ENCODE measurements at places on chromosomes 1 and 21. TPM values are rescaled to one million over a fixed set of nuclear protein-coding genes. Genes with fewer than 3 reads are reported as not detected.
A peak's percentile ranks its signal among the peaks of the same experiment; 100 is the strongest.

DNA sequence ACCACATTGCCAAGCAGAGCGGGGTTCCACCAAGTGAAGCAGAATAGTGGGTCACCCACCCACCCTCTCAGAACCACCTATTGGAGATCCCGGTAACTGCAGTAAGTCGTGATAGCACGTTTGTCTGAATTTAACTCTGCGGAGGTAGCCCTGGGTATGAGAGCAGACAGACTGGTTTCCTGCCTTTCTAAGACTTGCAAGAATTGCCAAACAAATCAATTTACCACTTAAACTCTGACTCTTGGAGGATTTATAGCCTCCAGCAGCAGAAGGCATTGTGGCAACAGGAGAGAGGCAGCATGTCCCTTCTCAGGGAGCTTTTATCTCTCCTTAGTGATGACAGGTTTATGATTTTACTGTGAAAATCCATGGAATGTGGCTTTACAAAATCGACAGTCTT lies 287.9 kb upstream of the FMN2 start:
- H3K27ac ChIP-seq = no peak overlapping the region
- H3K27me3 ChIP-seq = no peaks in the 10 kb centered on the region
- peaks cover 4% of the 10 kb centered on the region for H3K4me1 ChIP-seq
- no peaks in the 10 kb centered on the region for H3K36me3 ChIP-seq

DNA sequence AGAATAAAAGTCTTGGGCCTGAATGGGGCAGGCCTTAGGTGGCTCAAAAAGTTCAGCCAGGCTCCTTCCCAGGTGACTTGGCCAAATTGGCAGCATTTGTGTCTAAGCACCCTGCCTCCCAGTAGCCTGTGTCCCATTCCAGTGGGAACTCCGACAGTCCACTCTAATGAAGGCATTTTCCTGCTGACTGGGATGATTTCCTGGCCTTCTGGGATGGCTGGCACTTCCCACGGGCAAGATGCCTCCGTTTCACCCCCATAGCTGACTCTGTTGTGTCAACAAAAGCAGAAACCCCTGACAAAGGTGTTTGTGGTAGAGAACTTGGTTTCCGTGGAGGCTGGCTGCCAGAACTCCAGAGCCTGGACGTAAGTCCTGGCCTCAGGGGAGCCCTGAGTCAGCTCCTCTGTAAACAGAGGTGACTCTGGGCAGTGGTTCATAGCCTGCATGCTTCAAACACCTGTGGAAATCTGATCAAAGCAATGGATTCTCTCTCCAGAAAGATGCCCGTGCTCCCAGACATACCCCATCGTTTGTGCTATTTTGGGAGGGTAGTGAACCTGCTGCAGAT lies 36.6 kb downstream of the WNT3A start:
- H3K27ac ChIP-seq = no peak overlapping the region
- H3K4me3 ChIP-seq = no peak overlapping the region
- DNase-seq = no peak
- no peaks in the 10 kb centered on the region for H3K36me3 ChIP-seq

- peak overlapping the region; percentile 96 for H3K27ac ChIP-seq
- peak overlapping the region; percentile 77 for H3K4me3 ChIP-seq
- peaks cover 46% of the 10 kb centered on the region for H3K4me1 ChIP-seq
- no peak for DNase-seq
- H3K36me3 ChIP-seq = no peaks in the 10 kb centered on the region
These were observed 66.3 kb downstream of the SIK1 start for GRCh38 chr21:43360441-43361126.

DNA sequence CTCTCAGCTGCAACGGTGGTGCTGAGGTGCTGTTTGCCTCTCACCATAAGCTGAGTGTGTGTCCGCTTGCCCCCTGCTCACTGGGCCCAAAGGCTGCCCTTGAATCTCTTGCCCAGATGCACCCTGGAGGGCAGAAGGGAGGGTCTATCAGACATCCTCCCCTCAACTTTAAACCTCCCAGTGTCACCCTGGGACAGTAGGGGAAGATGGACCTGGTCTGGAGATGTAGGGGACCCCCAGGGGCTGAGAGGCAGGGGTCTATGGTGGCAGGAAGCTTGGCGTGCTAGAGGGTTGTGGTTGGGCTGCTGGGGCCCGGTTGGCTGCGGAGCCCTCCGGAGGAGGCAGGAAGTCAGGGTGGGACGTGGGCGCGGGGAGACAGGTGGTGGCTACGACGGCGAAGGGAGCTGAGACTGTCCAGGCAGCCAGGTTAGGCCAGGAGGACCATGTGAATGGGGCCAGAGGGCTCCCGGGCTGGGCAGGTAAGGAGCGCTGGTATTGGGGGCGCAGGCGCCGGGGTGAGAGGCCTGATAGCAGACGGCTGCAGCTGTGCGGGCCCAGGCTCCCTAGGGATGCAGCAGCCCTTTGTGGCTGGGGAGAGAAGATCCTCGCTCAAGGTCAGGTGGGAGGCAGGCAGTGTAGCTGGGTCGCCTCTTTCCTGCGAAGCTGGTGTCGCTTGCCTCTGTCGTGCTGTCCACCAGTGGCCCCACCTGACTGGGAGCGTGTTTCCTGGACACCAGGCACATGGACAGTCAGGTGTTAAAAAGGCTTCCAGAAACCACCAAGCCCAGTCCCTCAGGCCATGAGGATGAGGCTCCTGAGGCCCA lies at the start of gene LCK:
TSS of gene LCK (plus strand) at position 373 of the 824 bp plus-strand sequence. CDS start 23,065 bp downstream, outside the sequence.
- peak; percentile 70 for DNase-seq
- H3K4me3 ChIP-seq = peak within 1 kb of the TSS; percentile 95
- peak within 1 kb of the TSS; percentile 96 for H3K27ac ChIP-seq
- no peaks in the 10 kb centered on the region for H3K27me3 ChIP-seq
- peaks cover 44% of the 10 kb centered on the region for H3K36me3 ChIP-seq

DNA sequence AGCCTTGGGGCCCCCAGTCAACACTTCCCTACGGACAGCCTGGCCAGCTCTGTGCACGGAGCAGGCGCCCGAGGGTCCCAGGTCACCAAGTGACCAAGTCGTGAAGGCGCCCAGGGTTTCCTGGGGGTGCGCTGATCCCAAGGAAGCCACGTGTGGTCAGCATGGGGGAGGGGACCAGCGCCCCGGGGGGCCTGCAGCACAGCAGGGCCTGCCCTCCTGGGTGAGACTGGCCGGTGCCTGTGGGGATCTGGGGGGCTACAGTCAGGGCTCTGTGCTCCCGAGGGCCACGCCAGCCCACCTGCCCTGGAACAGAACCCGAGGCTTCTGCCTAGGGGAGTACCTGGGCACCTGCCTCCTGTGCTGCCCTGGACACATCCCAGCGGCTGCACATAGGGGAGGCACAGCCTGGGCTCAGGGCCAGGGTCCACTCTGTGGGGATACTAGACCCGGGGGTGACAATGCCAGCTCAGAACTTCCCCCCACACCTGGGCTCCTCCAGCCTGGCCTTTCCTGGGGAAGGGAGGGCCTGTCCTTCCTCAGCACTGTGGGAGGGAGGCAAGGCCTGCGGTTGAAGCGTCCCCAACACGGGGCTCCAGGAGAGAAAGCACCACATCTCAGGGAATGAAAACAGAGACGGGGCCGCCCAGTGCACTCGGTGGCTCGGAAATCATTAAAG lies 6.2 kb upstream of the POFUT2 start:
- H3K27me3 ChIP-seq = peaks cover 13% of the 10 kb centered on the region
- peaks cover 12% of the 10 kb centered on the region for H3K4me1 ChIP-seq
- no peak overlapping the region for H3K4me3 ChIP-seq
- peaks cover 2% of the 10 kb centered on the region for H3K36me3 ChIP-seq
- no peak overlapping the region for H3K27ac ChIP-seq

DNA sequence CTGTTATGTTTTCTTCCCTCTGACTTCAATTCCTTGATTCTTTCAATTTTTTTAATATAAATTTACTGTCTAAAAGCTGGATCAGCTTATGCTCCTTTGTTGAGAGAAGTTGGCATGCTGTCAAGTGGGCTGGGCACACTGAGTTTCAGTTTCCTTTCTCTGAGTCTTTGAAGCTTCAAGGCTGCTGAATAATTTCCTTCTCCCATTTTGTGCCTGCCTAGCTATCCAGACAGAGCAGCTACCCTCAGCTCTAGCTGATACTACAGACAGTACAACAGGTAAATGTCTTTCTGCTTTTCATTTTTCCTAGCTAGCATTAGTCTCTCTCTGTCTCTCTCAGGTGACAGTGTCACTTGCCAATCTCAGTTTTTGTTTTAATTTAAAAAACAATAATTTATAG lies at the start of gene IFI44:
TSS of gene IFI44 (plus strand) at position 204 of the 400 bp plus-strand sequence. CDS start 365 bp downstream, outside the sequence.
- H3K4me1 ChIP-seq = peaks cover 63% of the 10 kb centered on the region
- DNase-seq = peak; percentile 83
- H3K27me3 ChIP-seq = no peaks in the 10 kb centered on the region
- peaks cover 78% of the 10 kb centered on the region for H3K36me3 ChIP-seq

- no peak overlapping the region for H3K4me3 ChIP-seq
- DNase-seq = no peak
- no peak overlapping the region for H3K27ac ChIP-seq
- no peaks in the 10 kb centered on the region for H3K36me3 ChIP-seq
- H3K27me3 ChIP-seq = no peaks in the 10 kb centered on the region
These were observed 306.7 kb downstream of the DSCAM start for GRCh38 chr21:40540216-40540615.

DNA sequence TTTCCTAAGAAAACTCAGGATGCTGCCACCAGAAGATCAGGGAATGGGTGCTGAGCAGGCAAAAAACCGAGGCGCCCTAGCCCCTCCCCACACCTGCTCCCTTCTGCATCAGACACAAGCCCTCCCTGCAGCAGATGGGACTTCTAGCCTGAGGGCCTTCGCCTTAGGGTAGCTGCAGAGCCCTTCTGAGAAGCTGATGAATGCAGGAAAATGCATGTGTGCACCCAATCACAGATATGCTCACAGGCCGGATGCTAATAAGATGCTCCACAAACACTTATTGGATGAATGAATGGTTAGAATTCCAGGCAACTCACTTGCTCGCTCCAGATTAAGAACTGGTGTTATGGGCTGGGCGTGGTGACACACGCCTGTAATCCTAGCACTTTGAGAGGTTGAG lies 6.8 kb upstream of the C1orf210 start:
- DNase-seq = no peak
- peaks cover 10% of the 10 kb centered on the region for H3K27me3 ChIP-seq
- no peaks in the 10 kb centered on the region for H3K36me3 ChIP-seq
- H3K4me3 ChIP-seq = no peak overlapping the region
- no peak overlapping the region for H3K27ac ChIP-seq
- peaks cover 26% of the 10 kb centered on the region for H3K4me1 ChIP-seq

The LDLRAD1 gene
- total RNA-seq = not detected

The FBXO28 gene
- 25.1 TPM for total RNA-seq

The RGS13 gene
- total RNA-seq = not detected

The EXO1 gene
- total RNA-seq = 41.3 TPM

The STPG1 gene
- 10.0 TPM for total RNA-seq

The DNM3 gene
- total RNA-seq = 2.1 TPM

The UBXN10 gene
- total RNA-seq = 0.21 TPM

The MSTO1 gene
- 61.5 TPM for total RNA-seq

The PTPN22 gene
- total RNA-seq = 62.8 TPM
